ENCODE measurements at places on chromosomes 11 and 22.

GRCh38 chr22:45296628-45297297 is 12.0 kb downstream of the UPK3A start:
- no peak for DNase-seq

- no peak for DNase-seq
Observed at GRCh38 chr11:76777876-76778275, 5.3 kb upstream of the TSKU start.

GRCh38 chr11:45662665-45663485 is 2.5 kb downstream of the CHST1 start:
- DNase-seq, result peak; percentile 97

DNA sequence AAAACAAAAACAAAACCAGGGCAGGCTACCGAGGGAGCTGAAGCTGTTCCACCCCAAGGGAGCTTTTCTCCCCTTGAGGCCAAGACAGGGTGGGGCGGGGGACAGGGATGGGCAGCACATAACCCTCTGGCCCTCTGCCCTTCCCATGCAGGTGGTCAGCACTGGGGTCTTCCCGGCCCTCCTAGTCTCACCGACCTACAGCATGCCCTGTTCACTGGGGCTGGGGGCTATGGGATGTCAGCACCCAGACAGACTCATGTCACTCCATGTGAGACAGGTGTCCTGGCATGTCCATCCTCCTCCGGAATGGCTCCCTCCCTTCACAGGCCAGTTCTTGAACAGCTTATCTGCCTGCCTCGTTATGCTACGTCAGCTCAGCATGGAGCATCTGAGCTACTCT is 51.7 kb downstream of the DSCAML1 start:
- no peak for DNase-seq

GRCh38 chr11:76910620-76911414 is 50.1 kb downstream of the ACER3 start:
- no peak for DNase-seq

DNA sequence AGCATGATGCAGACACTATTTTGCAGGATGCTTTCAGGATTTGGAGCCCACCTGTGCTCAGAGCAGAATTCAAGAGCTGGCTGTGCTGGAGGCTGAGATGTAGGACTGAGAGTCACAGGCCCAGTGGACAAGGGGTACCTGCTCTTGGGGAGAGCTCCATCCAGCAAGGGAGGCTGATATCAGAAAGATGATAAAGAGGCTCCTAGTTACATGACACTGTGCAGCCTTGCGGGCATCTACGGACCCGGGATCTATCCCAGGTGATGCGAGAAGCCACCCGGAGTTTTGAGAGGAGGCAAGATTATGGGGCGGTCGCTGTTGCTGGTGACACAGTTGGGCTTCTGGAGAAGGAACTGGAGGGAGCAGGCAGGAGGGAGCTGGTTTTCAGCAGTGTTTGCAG is 579.0 kb downstream of the TBC1D22A start:
- no peak for DNase-seq

GRCh38 chr22:27717094-27717493 is 84.5 kb downstream of the MN1 start:
- no peak for DNase-seq

- DNase-seq, result peak; percentile 32
Observed at GRCh38 chr11:81036168-81036870, 1595.5 kb upstream of the TENM4 start.

DNA sequence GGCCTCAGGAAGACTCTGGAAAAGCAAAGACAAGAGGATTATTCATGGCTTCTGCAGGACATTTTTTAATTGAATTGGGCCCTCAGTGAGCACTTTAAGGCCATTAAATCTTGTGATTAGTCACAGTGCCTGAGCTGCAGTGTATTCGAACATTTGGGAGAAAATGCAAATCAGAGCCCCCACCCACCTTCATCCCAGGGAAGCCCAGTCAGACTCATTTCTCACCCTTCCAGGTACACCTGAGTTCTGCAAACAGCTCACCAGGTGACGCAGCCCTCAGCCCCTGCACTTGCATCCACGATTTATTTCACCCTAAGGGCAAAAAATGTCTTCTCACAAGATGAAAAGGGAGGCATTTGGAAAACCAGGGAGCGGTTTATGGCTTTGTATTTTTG is 128.7 kb downstream of the MPPED1 start:
- no peak for DNase-seq

DNA sequence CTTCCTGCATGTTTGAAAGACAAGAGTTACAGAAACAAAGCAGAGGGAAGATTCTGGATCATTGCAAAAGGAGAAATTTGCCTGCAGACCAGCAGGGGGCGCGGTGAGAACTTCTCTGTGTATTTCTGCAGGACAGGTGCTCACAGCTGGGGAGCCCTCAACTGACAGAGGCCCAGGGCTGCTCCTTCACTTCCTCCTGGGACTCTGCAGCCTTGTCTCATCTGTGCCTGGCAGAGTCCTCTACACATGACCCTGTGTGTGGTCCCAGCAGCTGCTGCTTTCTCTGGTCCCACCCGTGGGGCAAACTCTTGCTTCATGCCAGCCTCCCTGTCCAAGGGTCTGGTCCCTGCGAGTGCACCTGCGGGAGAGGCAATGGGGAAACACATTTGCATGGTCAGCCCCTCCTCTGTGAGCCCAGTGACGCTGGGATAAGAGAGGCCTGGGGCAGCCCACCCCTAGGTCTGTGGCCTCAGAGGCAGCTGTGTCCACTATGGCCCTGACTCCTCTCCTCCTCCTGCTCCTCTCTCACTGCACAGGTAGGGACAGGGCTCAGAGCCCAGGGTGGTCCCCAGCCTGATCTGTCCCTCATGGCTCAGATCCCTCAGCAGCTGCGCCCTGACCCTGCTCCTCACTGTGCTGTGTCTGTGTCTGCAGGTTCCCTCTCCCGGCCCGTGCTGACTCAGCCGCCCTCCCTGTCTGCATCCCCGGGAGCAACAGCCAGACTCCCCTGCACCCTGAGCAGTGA is 43.2 kb upstream of the VPREB1 start:
- DNase-seq, result no peak

DNA sequence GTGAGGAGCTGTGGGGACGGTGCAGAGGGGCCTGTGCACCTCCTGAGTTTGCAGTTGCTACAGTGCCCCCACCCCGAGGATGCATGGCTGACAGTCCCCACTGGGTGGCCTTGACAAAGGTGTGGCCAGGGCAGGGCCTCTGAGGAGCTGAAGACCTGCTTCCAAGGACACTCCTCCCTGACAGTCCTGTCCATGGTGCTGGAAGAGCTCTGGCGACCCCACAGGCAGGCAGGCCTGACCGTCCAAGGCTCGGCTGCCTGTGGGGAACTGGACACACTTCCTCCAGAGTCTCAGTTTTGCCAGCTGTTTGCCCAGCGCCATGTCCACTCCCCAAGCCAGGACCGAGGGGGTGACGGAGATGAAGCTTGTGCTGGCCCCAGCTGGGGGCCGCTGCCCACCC is 32.7 kb downstream of the BRSK2 start:
- no peak for DNase-seq

DNA sequence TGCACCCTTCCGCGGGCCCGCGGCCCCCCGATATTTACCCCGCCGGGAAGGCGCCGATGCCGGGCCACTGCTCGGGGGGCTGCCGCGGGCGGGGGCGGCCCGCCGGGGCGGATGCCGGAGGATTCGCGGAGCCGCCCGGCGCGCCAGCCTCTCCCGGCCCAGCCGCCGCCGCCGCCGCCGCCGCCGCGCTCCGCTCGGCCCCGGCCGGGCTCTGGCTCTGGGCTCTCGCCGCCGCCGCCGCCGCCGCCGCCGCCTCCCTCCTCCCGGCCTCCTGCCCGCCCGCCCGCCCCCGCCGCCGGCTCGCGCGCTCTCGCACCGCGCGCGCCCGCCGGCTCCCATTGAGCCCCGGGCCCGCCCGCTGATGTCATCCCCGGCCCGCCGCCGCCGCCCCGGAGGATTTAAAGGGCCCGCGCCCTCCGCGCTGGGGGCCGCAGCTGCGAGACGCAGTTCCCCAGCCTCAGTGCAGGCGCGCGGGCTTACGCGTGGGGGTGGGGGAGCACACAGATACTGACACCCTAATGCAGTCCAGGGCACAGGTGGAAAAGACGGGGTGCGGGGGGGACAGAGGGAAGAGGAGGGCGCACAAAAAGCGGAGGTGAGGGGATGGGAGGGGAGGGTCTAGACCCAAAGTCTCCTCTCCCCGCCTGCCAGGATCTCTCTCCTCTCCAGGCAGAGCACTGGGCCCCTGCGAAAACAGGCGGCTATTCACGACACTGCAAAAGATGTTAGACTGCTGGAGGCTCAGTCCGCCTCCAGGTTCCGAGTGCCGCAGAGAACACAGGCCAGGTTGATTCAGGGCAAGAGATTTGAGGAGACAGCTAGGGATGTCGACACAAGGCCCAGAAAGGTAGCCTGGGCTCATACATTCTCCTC is at the start of gene CSNK1E:
Gene CSNK1E, minus strand, starts transcription at position 312 of the 873 bp plus-strand sequence. CDS start 3,276 bp downstream, outside the sequence.
- DNase-seq, result peak; percentile 46

DNA sequence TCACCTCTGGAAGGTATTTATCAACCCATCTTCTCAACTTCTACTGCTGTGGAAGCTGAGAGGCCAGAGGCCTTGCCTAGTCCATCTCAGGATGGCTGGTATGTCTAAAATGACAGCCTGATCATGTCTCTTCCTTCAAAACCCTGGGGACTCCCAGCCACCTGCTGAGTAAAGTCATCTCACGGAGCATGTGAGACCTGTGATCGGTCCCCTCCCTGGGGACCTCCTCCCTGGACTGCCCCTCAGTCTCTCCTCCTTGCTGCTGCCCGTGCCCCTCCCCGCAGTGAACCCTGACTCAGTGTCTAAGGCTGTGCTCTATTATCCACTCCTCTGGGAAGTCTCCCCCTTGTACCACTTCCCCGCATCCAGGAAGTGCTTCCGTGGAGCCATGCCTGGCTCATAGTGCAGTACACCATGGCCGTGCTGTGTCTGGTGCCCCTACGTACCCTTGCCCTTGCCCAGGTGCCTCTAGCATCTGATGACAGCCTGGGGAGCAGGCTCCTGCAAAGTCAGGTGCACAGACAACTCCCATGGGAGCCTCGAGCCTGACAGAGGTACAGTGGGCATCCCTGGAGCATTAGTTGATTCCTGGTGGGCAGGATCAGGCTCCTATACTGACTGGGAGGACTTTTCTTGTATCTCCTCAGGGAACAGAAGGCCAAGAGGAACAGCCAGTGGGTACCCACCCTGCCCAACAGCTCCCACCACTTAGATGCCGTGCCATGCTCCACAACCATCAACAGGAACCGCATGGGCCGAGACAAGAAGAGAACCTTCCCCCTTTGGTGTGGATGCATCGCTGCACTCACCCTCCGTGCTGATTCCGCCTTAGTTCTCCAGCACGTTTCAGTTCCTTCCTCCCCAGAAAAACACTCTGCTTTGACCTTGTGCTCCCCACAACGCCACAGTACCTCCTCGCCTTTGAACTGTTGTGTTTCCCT is 13.8 kb downstream of the SMARCB1 start:
- no peak for DNase-seq

GRCh38 chr11:57547854-57548377 is 10.5 kb downstream of the SMTNL1 start:
- DNase-seq, result no peak

DNA sequence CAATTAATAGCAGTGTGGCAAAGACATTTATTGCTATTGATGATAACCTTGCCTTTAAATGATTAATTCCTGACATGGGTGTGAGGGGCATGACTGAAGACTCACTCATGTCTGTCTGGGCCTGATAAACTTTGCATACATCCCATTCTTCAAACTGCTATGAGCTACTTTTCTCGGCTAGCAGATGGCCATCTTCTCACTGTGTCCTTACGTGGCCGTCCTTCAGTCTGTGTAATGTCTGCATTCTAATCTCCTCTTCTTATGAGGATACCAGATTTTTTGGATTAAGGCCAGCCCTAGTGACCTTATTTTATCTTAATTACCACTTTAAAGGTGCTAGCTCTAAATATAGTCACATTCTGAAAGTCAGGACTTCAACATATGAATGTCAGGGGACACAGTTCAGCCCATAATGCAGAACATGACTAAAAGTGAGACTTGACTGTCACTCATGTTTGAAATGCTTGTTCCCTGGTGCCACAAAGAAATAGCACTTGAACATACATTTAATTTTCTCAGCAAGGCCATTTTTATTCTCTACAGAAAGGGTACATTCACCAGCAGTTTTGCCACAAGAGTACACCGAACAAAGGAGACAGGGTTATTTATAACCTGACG is 32.3 kb downstream of the OR10A6 start:
- no peak for DNase-seq

DNA sequence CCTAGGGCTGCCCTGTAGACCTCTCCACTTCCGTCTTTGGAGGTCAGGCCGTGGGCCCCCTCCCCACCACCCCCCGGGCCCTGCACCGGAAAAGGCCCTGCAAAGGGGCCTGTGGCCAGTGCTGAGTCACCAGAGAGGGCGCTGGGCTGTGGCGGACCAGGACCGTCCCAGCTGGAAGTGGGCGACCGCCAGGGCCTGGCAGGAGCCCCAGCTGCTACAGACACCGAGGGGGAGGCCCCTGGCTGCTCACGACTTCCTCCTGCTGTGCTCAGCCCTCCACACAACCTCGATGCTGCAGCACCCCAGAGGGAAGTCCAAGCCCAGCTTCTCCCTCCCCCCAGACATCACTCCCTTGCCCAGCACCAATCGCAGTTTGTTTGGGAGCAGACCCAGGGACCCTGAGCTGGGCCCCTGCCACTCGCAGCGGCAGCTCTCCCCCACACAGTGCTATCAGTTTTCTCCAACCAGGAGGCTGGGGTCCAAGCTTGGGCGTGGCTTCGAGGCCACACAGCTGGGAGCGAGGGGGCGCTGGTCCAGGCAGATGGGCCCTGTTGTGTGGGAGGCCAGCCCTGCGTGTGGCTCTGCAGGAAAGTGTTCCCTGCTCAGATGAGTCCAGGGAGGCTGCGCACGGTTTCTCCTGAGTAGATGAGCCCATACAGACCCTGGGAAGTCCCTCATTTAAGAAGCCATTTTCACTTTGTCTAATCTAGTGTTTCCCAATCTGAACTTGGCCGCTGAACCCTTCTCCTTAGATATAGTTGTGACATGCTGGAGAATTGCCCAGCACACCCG is 5.6 kb upstream of the SH3BP1 start:
- peak; percentile 76 for DNase-seq

DNA sequence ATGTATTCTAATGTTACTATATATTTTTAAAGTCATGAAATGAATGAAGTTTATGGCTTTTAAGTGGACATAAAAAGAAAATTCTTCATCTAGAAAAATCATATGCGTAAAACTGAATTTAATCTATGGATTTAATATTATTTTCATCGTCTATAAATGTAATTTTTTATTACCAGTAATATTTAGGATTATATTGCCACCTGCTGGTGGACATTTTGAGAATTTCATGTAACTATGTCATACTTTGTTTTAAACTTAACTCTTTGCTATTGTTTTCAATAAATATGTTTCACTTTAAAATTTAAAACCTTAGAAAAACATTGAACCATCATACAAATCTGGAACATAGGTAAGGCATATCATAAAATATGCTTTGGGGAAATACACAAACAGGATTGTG is 66.5 kb upstream of the CEP126 start:
- DNase-seq, result no peak

GRCh38 chr11:64803846-64804345 is 882 bp upstream of the MAP4K2 start:
- no peak for DNase-seq

DNA sequence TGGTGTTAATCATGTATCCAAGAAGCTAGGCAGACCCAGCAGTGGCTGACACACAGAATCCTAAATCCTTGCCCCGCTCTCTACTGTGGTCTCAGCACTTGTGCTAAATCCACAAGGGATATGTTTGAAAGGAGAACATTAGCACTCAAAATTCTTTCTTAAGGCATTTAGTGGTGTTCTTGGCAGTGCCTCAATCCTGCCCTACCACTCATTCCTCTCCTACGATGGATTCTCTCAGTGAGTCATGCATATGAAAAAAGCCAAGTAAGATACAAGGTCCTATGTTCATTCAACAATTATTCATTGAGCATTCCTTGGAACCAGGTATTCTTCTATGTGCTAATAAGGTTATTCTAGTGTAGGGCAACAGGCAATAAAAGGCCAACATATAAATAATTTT is 31.2 kb downstream of the RRP8 start:
- peak; percentile 42 for DNase-seq

- no peak for DNase-seq
Observed at GRCh38 chr11:72426758-72427157, 7.6 kb downstream of the CLPB start.
